ENCODE measurements at places on chromosomes 2 and 18. TPM values are rescaled to one million over a fixed set of nuclear protein-coding genes. Genes with fewer than 3 reads are reported as not detected.

DNA sequence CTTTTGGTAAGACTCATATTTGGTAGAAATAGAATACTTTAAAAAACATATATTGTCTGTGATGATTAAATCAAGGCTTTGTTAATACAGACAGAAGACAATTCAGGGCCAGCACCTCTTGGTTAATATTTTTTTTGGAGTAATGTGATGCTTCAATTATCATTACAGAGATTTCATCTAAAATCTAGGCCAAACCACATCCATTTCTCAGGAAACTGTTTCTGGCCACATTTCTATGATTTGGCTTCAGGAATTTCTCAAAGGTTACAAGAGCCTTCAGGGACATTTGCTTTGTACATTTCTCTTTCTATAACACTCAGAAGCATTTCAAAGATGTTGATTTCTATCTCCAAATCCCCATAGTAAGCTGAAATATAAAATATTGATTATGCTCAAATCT, 614.9 kb downstream of the LRP1B start:
- DNase-seq = no peak

DNA sequence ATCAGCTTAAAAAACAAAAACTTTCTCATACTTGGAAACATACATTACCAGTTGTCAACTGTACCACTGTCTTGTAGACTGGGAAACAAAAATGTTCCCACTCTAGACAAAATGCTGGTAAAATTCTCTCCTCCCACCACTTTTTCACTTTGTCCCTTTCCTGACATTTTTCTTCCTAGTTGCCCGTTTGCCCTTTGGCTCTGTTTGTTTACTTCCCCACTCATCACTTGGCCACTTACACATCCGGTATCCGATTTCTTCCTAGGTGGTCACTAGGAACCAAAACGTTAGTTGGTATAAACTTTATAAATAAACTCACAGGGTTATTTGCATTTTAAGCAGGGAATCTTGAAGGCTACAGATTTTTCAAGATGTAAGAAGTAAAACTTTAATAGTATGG, 84.9 kb downstream of the METTL4 start:
- DNase-seq = no peak

DNA sequence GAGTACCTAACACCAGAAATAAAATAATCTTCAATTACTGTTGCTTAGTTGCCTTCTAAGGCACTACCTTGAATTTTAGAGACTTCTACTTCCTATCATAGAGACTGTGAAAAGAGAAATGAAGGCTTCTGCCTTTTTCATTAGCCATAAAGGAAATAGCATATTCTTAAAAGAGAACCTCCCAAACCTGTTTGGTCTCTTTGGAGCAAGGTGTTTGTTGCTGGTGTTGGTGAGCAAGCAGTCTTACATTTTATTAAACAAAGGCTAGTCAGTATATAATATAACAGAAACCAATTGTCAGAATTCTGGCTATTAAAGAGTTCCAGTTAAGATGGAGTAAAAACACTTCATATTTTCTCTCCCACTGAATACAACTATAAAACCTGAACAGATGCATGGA, 116.4 kb downstream of the TAF4B start:
- DNase-seq = no peak

DNA sequence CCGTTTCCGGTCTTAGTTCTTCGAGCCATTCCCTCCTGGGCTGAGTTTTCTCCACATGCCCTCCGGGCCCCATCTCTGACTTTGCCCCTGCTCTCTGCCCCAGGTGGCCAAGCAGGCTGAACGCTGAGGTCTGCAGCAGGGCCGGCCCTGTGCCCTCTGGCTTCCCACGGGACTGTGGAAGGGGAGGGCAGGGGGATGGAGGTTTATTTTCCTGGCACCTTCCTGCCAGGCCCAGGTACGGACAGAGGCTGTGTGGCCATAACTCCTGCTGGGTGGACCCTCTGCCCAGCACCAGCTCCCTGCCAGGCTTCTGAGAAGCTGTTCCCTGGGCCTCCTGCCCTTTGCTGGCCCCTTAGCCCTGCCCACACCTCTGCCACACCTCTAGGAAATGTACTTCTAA, 164.0 kb downstream of the TFCP2L1 start:
- no peak for DNase-seq

- DNase-seq = no peak
Observed at GRCh38 chr2:128552141-128552805, 233.6 kb upstream of the HS6ST1 start.

DNA sequence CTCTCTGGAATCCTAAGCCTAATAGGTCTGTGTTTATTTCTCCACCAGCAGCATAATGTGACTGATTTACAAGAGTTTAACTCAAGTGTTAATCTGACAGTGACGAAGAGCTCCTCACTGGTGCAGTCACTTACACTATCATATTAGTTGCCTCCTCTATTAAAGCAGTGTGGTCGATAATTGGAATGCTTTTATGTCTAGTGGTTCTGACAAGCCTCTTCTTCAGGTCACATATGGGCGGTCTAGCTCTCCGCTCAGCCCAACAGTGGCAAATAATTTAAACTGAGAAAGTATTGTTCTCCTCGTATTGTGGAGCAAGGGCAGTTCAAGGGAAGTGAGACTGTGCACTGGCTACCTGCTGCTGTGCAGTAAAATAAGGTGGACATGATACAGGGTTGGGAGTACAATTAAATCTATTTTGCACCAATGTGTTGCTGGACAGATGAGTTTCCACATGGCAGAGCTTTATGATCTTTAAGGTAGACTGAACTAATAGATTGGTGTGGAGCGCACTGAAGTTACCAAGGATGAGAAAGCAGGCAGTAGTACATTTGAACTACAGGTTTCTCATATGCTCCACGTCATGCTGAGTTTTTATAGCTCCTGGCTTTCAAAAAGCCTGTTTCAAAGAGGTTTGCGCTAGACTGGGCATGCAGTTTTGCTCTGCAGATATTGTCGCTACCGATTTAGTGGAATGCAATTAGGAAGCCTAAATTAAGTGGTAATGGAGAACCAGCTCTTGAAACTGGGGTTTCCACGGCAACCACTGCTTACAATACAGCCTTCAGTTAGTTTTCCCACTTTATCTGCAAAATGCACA, 151.7 kb upstream of the POU3F3 start:
- no peak for DNase-seq

DNA sequence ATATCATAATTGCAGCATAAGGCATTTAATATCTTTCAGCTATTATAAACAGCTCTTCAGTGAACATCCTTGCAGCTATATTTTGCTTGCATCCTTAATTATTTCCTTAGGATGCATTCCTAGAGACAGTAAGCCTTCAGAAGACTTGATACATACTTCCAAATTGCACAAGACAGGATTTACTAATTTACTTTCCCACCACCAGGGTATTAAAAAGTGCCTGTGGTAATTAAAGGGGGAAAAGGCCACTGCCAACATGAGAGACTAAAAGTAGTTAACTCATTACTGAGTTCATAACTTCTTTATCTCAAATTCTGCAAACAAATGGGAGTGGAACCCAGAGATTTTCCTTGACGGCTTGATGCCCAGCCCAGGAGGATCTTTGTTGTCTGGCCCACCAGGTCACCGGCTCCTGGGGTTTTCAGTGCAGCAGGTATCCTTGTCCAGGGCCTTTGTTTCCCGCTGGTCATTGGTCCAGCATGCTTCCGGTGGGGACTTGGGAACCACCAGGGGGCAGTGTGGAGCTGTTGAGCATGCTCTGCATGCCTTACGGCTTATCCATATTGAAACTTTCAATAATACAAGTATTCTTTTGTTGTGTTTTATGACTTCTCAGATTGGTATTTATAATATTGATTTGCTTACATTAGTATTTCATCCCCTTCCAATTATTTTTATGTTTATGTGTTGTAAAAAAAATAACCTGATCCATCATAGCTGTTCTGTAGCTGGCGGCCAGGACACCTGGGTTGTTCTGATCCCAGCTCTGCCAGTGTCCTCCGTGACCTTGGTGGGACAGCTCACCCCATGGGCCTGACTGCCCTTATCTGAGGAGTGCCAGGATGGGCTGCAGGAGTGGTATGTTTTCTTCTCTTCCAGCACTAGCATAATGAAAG, 61.4 kb downstream of the TGOLN2 start:
- peak; percentile 80 for DNase-seq

- DNase-seq = no peak
Observed at GRCh38 chr2:233486778-233487552, 79.6 kb downstream of the USP40 start.

DNA sequence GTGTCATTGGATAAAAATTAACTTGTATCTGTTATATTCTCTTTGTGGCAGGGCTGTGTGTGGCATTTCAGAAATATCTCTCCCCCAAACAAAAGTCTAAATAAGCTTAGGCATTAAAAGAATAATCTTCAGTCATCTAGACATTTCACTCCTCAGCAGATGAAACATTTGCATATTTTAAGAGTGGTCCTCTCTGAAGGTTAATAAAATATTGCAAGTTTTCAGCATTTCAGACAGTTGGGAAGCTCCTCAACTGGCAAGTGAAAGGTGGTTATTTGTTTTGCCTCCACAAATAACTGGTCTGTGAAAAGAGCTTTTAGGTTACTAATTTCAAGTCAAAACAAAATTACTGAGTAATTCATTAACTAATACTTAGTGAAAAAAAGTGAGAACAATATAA, 462.6 kb downstream of the EPHA4 start:
- DNase-seq = no peak

Gene PDE1A
- total RNA-seq = not detected

Gene COL4A4
- not detected for total RNA-seq
